ENCODE measurements at places on chromosomes 2 and 18.

GRCh38 chr2:136117909-136118818, at the start of gene CXCR4:
TSS of gene CXCR4 (minus strand) at chr2:136118149. CDS start at chr2:136118060, 89 bp downstream.
- DNase-seq: peak; percentile 84

DNA sequence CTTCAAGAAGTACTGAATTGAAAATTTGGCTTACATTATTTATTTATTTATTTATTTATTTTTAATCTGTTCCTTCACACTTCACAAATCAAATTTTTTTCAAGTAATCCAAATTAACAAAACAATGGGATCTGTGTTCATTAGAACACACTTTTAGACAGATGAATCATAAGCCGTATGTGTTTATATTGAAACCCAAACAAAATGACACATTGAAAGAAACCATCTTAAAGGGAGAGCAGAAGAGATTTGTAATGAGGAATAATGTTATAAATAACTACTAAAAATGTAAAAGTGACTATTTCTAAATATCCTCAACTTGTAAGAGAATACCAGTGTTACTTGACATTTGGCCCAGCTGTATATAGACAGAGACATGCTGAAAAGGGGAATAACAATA, 991.0 kb upstream of the CHAC2 start:
- no peak for DNase-seq

- no peak for DNase-seq
Observed at GRCh38 chr2:178241844-178242551, 47.7 kb downstream of the OSBPL6 start.

DNA sequence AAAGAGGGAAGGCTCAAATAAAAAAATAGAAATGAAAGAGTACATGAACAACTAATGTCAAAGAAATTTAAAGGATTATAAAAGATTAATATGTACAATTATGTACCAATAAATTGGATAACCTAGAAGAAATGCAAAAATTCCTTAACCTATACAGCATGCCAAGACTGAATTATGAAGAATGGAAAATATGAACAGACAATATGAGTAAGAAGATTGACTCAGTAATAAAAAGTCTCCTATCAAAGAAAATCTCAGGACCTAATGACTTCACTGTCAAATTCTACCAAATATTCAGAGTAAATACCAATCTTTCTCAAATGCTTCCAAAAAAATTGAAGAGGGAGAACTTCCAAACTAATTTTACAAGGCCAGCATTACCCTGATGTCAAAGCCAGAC, 120.2 kb upstream of the SPOPL start:
- no peak for DNase-seq

DNA sequence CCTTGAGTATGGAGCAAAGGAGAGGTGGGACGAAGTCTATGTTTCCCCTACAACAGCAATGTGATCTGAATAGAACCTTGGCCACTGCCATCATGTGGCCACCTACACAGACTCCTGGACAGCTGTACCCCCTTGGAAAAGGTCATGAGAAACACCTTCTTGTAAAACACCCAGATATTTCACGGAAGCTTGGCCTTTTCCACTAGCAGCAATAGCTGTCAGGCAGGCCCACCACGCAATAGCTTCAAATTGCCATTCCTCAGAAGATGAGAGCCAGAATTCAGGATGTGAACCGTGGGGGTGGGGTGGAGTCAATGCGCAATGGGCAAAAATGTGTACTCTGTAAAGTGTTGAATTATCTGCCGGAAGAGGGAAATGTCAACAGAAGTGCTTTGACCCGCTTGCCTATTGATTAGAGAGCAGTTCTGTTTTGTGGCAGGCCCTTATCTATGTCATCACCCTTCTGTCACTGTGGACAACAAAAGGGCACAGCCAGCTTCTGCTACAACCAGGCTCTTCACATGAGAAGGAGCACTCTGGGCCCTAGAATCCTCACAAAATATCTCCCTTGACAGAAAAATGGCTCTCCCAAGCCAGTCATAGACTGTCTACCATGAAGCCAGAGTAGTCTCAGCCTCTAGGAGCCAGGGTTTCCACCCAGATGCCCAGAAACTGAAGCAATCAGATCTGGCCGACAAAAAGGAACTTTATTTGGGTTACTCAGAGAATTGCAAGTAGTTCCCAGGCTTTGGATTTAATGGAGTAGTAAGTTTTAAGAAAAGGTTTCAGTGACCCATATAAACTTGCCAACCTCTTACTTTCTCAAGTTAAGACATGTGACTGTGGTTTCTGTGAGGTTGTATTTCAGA, 9.5 kb downstream of the INPP1 start:
- DNase-seq: no peak

GRCh38 chr18:26550998-26551694, 2.8 kb upstream of the KCTD1 start:
- no peak for DNase-seq

GRCh38 chr18:3594760-3595368, 144.9 kb downstream of the TGIF1 start:
- DNase-seq: no peak

- DNase-seq: no peak
Observed at GRCh38 chr2:196225213-196225612, 53.8 kb upstream of the STK17B start.

GRCh38 chr18:59918320-59918755, 18.5 kb downstream of the PMAIP1 start:
- no peak for DNase-seq

- no peak for DNase-seq
Observed at GRCh38 chr18:36155851-36156757, 26.4 kb downstream of the ELP2 start.

DNA sequence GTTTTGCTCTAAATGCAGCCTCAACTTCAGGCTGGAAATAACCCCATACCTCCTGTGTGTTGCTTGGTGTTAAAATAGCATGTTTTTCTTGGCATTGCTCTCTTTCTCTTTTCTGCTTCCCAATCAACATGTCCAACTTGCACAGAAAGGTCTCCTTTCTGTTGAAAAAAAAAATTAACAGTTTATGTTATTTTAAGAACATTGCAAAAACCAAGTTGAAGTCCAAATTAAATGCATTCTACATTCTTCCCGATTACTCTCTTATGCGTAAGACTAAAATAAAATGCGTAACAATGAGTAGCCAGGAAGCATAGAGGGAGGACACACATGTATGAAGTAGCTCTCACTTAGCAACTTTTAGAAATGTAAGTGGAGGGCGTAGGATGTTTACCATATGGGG, 1406.1 kb upstream of the NXPH2 start:
- DNase-seq: no peak

DNA sequence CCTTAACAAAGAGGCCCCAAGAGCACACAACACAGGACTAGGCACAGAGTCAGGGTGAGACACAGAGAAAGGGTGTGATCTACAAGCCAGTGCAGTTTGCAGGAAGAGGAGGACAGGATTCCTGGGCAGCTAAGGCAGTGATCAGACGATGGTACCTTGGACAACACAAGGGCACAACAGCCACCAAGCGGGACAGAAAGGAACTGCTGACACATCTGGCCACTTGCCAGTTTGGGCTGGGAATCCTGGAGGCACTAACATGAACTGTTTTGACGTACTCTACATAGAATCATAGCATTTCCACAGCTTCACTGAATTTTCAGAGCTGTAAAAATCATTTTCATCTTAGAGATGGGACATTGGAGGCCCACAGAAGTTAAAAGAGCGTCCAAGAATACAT, 221.5 kb upstream of the SLC35G4 start:
- DNase-seq: no peak

- DNase-seq: no peak
Observed at GRCh38 chr2:51000849-51001617, 30.9 kb downstream of the NRXN1 start.

DNA sequence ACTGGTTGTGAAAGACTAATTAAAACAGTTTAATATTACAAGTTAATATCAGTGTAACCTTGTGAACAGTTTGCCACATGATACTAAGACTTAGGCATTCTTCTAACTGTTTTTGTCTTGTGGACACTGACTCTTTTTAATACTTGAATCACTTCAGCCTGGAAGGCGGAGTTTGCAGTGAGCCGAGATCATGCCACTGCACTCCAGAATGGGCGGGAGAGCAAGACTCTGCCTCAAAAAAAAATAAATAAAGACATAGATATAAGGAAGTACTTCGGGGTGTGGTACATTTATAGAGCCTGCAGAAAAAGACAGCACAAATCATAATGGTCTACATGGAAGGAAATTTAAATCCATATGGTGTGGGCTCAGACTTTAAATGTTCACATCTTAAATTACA, 300.4 kb upstream of the NETO1 start:
- no peak for DNase-seq

DNA sequence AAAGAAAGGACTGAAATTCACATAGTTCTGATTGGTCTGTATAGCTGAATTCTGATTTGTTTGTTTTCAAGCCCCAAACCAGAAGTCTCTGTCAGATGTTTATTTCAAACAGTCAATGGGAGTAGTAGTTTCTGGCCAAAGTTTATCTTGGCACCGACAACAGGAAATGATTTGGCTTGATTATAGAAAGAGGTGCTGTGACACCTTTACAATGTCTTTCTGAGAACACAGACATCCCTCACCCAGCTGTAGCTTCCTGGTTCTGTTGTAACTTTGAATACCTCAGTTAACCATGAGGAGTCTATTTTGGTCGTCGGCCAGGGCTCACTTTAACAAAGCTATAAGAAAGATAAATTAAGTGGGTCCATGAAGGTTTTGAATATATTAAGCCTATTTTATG, 545.0 kb upstream of the ZNF804A start:
- no peak for DNase-seq

DNA sequence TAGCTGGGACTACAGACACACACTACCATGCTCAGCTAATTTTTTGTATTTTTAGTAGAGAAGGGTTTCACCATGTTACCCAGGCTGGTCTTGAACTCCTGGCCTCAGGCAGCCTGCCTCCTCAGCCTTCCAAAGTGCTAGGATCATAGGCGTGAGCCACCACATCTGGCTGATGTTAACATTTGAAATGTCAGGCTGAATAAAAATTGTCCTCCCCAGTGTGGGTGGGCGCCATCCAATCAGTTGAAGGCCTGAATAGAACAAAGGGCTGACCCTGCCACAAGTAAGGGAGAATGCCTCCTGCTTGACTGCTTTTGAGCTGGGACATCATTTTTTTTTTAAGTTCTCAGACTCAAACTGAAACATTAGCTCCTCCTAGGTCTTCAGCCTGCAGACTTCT, 21.0 kb upstream of the RHOB start:
- DNase-seq: no peak

DNA sequence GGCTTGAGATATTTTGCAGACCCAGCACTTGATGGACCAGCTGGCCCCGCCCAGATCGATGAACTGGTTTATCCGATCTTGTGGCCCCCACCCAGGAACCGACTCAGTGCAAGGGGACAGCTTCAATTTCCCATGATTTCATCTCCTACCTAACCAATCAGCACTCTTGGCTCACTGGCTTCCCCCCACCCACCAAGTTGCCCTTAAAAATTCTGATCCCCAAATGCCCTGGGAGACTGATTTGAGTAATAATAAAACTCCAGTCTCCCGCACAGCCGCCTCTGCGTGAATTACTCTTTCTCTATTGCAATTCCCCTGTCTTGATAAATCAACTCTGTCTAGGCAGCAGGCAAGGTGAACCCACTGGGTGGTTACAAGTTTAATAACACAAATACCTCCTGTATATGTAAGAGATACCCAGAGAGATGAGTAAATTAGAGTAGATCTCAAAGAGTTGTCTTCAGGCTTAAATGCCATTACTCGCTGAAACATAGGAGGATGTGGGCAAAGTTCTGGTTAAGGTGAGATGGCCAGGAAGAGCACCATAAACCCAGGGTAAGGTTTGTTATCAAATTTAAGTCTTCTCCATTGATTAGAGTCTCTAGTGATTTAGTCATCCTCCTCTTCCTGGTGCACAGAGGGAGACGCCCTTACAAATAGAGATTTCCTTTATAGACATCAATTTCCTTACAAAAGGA, 222.8 kb downstream of the ARL4C start:
- DNase-seq: no peak

DNA sequence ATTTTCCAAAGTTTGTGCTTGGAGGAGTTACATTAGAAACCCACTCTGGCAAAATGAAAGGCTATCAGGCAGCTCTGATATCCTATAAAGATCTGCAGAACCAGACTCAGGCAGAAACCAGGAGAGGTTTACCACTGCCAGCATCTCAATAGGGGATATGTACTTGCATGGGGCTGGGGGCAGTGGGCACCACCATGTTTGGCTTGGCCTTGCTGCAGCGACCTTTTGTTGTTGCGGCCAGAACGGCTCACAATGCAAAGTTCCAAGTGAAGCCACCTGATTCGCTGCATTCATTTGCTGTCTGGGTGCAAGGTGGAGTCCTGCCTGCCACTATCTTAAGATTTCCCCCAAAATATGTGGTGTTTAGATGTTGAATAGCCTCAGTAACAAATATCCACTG, 81.3 kb downstream of the COPS8 start:
- no peak for DNase-seq

DNA sequence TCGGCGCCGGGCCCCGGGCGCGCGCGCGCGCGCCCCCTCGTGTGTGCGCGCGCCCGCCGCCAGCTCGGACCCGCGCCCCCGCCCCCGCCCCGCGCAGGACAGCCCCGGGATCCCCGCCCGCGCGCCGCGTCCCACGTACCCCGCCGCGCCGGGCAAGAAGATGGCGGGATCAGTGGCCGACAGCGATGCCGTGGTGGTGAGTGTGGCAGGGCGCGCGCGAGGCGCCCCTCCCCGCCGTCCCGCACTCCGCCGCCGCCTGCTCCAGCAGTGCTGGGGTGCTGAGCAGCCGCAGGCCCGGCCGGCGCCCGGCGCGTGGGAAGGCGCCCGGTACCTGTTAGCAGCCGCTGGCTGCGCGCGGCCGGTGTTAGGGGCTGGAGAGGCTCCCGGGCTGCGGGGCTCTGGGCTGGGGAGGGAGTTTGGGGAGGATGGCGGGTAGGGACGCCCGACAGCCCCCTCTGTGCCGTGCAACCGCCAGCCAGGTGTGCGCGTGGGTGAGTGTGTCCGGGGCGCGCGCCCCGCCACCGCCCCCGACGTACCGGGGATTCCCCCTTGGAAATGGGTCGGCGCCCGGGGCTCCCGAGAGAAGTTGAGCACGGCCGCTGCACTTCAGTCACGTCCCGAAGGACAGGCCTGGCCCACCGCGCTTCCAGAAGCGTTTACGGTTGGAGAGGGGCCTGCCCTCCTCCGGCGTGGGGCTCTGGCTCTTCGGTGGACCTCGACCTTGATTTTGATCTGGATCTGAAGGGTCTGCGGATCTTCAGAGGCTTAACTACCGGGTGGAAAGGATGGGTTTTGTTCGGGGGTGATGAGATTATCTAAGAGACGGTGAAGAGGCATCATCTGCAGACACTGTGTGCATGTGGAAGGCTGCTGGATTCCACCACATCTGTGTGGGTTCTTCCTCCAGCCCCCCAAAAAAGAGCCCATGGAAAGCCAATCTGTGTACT, 697 bp downstream of the LGALSL start:
- DNase-seq: peak; percentile 8

GRCh38 chr18:75109319-75109691, 99.6 kb downstream of the PTGR3 start:
- no peak for DNase-seq
